ENCODE measurements at places on chromosomes 2 and 18.

GRCh38 chr2:218260166-218260565, 649 bp upstream of the GPBAR1 start:
- no peak for DNase-seq

- DNase-seq = no peak
These were observed 290.9 kb downstream of the PIEZO2 start for GRCh38 chr18:10858477-10858876.

GRCh38 chr2:122704109-122704563, 948.7 kb downstream of the TSN start:
- no peak for DNase-seq

- DNase-seq = no peak
These were observed 557.8 kb upstream of the GCFC2 start for GRCh38 chr2:76268484-76268883.

DNA sequence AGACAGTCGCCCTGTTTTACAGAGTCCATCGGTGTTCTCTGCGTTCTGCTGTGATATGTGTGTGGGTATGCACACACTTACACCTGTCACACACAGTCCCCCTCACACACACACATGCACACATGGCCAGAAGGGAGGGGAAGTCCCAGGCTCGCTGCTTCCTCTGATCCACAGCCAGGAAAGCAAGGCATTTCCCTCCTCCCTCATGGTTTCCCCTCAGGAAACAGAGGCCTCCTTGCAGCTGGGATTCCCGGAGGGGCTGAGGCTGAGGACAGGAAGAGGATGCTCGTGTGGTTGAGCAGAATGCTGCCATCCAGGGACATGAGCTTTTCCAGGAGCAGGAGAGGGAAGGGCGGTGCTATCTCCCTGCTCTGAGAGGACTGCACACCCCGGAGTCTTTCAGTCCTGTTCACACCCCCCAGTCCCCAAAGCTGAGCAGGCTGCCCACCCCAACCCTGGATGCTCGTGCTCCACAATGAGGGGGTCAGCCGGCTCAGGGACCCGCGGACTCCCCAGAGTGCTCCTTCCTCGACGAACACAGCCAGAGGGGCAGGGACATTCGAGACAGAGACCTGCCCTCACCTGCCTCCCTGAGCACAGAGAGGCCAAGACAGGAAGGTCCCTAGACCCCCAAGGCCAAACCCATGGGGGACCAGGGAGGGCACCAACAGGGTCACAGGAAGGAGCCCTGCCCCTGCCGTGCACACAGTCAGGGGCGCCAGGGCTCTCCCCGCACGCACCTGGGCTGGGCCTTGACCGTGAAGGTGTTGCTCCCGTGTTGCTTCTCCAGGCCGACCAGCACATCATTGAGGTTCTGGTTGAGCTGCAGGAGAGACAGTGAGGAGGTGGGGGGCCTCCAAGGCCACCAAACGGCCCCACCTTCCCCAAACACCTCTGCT, 45.3 kb downstream of the BIN1 start:
- no peak for DNase-seq

DNA sequence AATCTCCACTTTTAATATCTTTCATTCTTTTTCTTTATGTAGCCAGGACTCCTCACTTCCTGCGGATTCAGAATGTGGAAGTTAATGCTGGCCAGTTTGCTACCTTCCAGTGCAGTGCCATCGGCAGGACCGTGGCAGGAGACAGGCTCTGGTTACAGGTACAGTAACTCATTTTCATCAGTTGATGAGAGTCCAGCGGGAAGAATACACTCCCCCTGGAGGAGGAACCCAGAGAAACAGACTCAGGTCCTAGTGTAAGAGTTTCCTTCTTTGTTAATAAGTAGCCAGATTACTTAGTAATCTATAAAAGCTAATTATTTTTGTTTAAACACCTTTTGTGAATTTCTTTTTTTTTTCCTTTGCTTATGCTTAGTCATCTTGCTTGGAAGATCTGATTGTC, 359.4 kb downstream of the PTPRM start:
- DNase-seq = no peak

DNA sequence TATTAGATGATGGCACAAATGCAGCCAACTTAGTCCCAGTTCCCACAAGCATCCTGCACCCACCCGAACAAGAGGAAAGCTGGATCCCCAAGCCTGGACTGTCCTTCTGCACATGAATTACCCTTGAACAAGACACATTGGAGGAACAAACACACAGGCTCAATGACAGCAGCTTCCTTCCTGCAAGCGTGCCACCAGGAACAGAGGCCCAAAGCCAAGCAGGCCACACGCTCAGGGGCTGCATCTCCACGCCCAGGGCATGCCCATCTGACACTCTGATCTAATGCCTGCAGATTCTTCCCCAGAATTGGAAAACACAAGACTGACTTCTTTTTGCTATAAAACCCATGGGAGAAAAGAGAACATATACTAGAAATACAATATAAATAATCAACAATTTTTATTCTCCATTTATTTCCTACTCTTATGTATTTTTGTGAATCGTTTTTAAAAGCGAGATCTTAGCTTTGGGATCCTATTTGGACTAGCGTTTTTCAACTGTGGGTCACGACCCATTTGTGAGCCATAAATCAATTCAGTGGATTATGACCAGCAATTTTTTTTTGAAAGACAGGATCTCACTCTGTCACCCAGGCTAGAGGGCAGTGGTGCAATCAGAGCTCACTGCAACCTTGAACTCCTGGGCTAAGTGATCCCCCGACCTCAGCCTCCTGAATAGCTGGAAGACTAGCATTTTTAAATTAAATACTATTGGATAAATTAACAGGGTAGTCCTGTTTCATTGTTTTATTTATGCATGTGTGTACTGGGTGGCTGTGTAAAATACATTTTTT, 34.4 kb downstream of the PSTPIP2 start:
- DNase-seq = no peak

- DNase-seq = no peak
These were observed 66.5 kb downstream of the VWA3B start for GRCh38 chr2:98153481-98153880.

DNA sequence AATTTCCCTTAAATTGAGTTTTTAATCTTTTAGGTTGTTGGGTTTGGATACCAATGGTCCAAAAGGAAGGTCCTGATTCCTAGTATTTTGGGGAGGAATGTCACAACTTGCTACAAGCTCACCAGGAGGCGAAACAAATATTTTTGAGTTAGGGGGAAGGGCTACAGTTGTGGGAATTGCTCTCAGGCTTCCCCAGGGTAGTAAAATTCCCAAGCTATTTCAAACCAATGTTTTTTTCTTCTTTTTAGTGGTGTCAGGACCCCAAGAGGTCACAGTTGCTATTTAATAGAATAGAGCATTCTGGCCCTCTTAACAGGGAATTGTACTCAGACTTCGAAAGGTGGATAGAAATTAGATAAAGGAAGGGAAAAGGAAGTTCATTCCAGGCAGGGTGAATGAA, 68.5 kb upstream of the ST3GAL5 start:
- no peak for DNase-seq

DNA sequence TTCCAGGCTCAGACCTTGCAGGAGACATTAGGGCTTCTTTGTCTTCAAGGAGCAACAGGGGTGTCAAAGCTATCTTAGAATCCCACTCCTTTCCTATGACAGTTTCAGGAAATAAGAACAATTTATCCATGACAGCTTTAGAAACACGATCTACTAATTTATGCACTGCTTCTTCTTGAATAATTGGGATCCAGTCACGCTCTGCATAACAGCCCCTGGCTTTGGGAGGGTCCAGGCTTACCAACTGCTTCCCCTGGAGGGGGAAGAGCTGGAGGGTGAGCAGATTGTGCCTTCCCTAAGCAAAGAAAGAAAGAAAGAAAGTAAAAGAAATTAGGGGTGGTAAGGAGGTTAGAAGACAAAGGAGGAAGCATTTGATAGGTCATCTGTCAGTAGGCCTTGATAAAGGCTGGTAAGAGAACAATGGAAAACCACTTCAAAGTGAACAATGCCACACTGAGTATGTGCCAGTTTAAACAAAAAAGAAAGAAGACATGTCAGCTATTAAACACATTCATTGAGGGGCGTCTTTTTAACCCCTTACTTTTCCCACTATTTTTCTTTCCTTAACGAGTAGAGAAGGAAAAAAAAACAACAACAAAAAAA, 327.6 kb downstream of the DCC start:
- DNase-seq = no peak
